ENCODE measurements at places on chromosomes 11 and 22. TPM values are rescaled to one million over a fixed set of nuclear protein-coding genes. Genes with fewer than 3 reads are reported as not detected.

- DNase-seq = no peak
These were observed 1.8 kb upstream of the PGA3 start for GRCh38 chr11:61201476-61201875.

DNA sequence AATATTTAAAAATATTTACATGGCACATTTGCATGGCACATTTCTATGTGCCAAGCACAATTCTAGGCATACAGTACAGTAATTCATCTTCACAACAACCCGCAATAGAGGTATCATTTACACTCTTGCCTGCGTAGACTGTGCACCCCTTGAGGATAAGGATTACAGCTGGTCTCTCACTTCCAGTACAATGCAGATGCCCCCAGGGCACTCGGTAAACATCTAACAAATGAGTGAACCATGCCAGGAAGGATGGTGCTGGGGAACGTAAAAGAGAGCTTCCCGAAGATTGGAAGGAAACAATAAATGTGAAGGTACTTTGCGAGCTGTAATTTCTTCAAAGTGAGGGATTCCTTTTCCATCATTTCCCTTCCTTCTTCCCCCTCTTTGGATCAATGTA is 1.3 kb downstream of the PRPF19 start:
- no peak for DNase-seq

GRCh38 chr11:72305077-72305476 is 61.1 kb upstream of the PHOX2A start:
- no peak for DNase-seq

Gene PDE3B
- 11.3 TPM for total RNA-seq

Gene USH1C
- not detected for total RNA-seq

All from activated B cell treated with CpG ODN at 0.5 μM for 24 hours (primary cell).